Stimulated activated naive CD4-positive, alpha-beta T cell (primary cell): ENCODE measurements at places on chromosomes 7 and 10.

DNA sequence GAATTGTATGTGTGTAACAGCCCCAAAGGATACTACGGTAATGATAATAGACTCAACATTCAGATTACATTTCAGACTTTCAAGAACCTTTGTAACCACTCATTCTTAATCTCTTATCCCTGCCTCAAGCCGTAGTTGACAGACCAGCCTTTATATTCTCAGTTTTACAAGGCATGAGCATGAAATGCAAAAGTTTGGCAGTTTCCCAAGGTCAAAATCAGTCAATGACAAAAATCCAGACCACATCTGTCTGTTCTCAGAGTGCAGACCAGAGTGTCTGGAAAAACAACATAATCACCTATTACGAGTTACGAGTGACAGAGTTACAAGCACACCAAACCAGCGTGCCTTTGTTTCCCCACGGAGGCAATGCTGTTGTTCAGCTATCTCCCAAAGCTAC is 178.6 kb upstream of the LRGUK start:
- DNase-seq, result no peak

GRCh38 chr10:9342885-9343570 is 1288.5 kb downstream of the GATA3 start:
- DNase-seq, result no peak

DNA sequence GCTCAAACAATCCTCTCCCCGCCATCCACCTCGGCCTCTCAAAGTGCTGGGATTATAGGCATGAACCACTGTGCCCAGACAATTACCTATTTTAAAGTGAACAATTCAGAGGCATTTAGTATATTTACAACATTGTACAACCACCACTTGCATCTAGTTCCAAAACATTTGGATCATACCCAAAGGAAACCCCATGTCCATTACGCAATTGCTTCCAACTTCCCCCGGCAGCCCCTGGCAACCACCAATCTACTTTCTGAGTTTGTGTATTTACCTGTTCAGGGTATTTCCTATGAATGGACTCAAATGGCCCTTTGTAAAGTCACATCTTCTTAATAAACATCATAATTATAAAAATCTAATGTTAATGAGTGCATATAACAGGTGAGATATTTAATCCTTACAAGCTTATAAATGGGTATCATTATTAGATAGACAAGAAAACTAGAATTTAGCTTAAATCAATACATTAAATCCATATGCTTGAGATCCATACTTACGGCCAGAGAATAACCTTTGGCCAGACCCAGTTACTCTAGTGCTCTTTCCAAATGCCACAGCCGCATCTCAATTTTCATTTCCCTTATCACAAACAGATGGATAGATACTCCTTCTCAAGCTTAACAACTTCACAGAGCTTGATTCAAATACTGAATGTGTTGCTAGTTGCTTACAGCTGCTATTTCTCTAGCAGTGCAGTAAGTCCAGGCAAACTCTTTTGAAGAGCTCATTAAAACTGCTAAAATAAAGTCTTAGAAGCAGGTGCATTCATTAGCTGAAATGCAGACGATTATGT is 133.4 kb upstream of the MKLN1 start:
- DNase-seq, result no peak

DNA sequence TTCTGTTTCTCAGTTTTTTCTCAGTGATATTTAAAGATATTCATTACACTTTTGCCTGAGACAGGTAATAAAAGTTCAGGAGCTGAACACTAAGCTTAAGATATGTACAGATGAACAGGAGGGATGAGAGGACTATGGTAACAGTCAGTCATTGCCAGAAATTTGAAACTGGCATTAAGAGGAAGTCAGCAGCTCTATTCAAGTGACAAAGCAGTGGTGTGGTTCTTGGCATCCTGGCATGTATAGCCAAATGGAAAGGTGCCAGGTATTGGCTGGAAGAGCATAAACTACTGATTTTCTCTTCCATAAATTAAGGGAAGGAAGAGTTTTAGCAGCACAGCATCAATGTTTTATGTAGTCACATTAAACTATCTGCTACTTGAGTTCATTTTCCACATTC is 22.7 kb downstream of the HOXA1 start:
- no peak for DNase-seq

DNA sequence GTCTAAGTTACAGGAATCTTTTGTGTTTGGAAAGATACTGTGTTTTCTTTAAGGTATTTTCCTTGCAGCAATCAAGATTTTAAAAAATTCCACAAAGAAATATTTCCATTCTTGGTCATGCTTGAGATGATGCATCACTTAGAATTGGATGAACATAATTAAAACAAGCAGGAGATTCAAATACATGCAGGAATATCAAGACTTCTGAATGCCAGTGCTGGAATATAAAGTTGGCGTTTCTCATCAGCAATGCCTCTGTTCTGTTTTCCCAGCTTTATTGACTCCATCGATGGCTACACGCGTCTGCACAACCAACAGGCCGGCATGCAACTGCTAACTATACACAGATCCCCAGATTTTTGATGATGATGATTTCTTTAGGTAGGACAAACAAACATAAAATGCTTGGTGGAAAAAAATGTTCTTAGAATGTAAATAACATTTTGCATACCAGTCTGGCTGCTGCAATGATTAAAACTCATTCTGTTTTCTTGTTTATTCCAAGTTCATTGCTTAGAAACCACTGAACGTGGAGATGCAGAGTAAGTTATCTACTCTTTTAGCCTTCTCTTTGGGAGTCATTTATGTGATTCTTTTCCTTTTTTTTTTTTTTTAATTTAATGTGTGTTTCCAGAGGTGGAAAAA is 91.3 kb upstream of the FAM171A1 start:
- DNase-seq, result no peak

GRCh38 chr7:117961235-117961634 is 88.0 kb upstream of the CTTNBP2 start:
- DNase-seq, result no peak

DNA sequence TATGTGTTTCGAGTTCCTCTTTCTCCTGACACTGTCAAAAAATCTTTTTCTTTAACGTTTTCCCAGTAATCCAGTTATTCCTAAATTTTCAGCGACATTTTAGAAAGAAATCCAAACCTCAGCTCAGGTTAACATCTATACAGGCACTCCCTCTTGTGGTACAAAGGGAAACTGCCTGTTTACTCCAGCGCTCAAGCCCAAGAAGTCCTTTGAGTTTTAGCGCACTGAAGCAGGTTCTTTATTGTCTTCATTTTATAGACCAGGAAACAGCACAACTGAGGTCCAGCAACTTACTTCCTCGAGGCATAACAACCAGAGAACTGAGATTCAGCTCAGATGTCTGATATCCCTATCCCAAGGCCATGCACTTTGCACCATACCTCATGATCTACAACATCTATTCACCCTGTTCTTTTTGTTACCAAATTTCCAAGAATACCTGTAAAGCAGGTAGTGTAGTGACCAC is 287.2 kb upstream of the MKLN1 start:
- DNase-seq, result peak; percentile 25

- no peak for DNase-seq
Observed at GRCh38 chr7:140364819-140365218, 33.5 kb downstream of the SLC37A3 start.

GRCh38 chr10:69957241-69957885 is 95.3 kb upstream of the MACROH2A2 start:
- DNase-seq, result no peak

DNA sequence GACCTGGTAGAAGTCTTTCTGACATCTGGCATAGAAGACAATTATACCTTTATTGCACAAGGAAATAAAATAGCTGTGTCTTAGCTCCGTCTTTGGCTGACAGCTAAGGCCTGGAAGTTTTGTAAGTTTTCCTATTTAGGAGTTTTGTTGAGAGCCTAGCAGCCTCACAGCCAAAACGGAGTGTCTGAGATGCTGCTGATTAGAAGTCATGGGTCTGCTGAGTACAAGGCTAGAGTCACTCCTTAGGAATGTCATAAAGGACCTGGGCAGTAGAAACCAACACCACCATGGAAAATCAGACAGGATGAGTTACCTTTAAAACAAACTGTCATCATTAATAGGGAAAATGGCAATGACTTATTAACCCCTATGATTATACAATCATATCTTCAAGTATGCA is 442.5 kb downstream of the KCNMA1 start:
- DNase-seq, result no peak

DNA sequence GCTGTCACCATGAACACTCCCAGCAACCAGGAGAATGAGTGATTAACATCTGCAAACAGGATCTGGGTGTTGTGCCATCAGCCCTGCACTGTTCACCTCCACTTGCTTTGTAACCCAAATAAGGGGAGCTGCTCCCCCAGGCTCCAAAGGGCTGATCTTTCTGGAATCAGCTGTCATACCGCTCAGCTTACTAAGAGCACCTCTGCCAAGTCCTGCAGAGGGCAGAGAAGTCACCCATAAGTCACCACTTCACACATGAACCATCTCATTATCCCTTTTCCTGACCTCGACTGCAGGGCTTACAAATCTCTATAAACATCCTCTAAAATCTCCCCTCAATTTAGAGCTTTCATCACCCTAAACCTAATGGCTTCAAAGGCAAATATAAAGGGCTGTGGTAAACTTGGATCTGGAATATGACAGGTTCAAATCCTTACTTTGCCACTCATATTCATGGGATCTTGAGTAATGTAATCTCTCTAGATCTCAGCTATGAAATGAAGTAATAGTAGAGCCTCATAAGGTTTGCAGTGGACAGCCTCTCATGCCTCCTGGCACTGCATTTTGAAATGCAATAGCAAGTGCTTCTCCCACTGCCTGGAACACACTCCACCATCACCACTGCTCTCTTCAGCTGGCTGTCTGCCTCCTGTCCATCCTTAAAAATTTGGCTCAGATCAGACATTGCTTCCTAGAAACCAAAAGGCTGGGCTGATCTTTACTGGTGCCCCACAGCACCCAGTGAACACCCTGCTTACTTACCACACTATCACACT is 38.8 kb downstream of the ERLIN1 start:
- DNase-seq, result no peak

DNA sequence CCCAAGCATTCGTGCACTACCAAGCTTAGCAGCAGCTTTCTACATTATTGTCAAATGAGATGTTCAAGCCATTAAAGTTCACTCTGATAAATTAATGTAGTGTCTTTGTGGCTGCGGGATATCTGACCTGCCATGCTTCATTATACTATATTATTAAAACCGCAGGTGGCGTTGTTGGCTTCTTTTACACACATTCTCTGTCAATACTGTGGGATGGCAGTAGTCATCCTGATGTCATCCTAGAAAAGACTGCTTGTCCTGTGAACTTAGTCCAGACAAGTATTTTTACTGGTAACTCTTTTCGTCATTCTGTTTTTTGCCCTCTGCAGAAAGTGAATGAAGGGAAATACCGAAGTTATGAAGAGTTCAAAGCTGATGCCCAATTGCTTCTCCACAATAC is 103.9 kb downstream of the ZMYND11 start:
- DNase-seq, result no peak

GRCh38 chr7:131383417-131384285 is 56.0 kb downstream of the MKLN1 start:
- no peak for DNase-seq

DNA sequence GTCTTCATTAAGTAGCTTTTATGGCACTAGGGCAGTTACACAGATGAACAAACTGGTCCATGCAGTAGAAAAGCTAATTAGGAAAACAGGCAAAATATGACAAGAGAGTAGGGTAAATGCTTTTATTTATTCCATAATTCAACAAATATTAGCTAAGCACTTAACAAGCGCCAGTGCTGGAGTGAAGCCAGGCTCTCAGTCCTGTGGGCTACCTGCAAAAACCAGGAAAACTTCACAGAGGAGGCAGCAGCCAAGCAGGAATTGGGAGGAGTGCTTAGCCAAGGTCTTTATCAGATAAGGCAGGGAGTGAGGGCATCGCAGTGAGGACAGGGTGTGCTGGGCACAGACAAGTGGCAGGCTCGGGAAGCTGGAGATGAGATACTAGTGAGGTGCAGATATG is 4.9 kb upstream of the KAT6B start:
- no peak for DNase-seq

DNA sequence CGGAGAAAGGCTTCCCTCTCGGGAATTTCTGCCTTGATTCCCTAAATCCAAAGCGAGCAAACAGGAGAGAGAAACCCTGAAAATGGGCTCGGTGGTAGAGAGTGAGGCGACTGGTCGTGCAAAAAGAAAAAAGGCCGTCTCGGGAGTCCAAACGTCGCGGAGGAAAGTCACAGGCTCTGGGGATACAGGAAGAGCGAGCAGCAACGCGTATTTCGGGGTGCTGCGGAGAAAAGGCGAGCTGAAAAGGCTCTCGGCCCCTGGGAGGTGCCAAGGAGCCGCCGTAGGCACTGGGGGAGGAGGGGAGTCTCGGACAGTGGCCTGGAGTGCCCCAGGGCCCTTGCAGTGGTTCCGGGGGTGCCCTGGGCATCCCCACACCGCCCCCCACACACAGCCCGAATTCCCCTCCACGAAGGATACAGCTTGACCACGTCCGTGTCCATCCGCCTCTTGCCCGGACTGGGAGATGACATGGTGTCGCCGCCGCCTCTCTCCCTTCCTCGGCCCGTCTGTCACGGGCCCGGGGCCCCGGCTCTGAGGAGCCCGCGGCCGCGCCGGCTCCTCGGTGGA is 591 bp downstream of the UBE2H start:
- DNase-seq, result no peak

- DNase-seq, result no peak
Observed at GRCh38 chr10:55852900-55853299, 508.2 kb downstream of the ZWINT start.

- DNase-seq, result no peak
Observed at GRCh38 chr10:34717429-34717828, 97.7 kb downstream of the PARD3 start.

DNA sequence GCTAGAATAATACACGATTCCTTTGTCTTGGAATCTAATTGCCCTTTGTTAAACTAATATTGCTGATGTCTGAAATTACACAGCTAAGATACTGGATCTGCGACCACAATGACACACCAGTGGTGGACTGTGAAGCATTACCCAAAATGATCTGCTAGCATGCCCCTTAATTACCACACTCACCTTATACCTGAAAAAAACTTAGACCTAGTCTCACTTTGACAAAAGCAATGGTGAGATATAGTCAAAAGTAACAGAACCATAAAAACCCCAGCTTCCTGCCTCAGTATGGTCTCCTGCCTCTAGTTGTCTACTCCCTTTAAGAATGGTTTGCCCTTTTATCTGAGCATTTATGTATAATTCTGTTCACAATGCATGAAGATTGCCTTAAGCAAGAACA is 20.8 kb upstream of the ERVW-1 start:
- no peak for DNase-seq

GRCh38 chr7:14016950-14017349 is 27.5 kb upstream of the ETV1 start:
- DNase-seq, result no peak

GRCh38 chr7:91514591-91514990 is 250.4 kb downstream of the FZD1 start:
- DNase-seq, result no peak

DNA sequence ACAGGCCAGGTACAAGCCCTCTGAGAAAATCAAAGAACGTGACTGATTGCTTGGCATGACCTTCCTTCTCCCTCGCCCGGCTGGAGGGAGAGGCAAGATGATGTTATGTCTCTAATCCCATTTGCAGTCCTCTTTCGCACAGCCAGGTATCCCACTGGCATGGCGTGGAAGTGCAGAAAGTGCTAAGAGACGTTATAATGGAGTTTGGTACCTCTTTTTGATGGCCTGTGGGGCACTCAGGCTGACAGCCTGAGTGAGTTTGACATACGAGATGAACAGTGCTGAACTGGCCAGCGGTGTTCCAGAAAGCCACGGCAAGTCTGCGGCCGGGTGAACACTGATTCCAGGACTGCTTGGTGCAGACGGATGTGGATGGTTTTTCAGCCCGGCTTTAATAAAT is 241.6 kb downstream of the RAB11FIP2 start:
- no peak for DNase-seq

- DNase-seq, result no peak
Observed at GRCh38 chr10:102602272-102603045, 41.8 kb upstream of the TRIM8 start.

GRCh38 chr7:25117226-25118047 is 7.6 kb downstream of the CYCS start:
- no peak for DNase-seq
